ENCODE measurements at places on chromosomes 4 and X.

- DNase-seq, result no peak
Measured at GRCh38 chr4:56684320-56685050, 3.4 kb upstream of the HOPX start.

GRCh38 chr4:116953947-116954346, 131.4 kb downstream of the TRAM1L1 start:
- no peak for DNase-seq

DNA sequence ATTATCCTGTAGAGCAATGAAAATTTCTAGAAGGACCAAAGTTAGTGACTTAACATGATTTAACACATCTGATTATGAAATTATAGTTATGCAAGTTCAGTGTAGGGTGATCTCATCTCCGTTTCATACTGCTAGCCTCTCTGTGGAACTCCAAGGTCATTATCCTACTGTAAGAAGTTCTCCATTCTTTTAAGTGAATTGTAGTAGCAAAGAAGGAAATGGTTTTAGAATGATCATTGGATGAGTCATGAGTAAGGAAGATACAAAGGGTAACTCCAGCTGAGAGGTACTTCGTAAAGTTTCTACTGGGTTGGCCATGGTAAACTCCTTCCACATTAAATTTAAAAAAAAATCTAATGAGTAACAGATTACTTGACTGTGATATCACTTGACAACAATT, 215.0 kb upstream of the GIMD1 start:
- DNase-seq, result no peak

- DNase-seq, result no peak
Measured at GRCh38 chr4:10492464-10492863, 35.2 kb upstream of the ZNF518B start.

DNA sequence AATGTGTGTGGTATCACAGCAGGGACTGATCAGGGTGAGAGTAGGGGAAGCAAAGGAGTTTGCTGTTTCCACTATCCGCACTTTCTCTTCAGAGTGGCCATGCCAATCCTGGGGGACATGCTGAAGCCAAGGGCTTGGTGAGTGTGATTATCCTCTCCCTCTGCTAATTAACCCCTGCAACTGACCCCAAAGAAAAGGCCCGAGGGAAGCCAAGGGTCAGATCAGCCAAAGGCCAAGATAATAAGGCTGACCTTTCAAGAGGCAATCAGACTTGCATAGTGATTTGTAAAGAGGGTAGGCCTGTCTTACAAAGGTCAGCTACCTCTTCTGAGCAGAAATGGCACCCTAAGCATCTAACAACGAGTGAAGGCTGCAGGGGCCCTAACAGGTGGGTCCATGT, 420.5 kb upstream of the CPEB2 start:
- no peak for DNase-seq

DNA sequence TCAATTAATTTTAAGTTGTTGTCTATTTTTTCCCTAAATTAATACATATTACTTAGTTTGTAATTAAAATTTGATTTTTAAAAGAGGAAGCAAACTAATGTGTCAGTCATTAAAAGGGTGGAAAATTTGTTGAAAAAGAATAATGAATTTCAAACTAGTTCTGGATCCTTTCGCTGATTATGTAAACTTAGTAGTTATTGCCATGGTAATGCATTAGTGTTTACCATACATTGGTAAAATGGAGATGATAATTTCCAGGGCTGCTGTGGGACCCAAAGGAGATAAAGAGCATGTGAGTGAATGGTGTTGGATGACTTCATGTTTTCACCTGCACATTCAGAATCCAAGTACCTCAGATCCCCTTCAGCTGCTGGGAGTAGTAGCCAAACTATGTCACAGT, 6.5 kb downstream of the BEX3 start:
- no peak for DNase-seq

GRCh38 chrX:74438764-74439163, 17.5 kb downstream of the SLC16A2 start:
- no peak for DNase-seq

- no peak for DNase-seq
Measured at GRCh38 chr4:84726356-84726755, 143.4 kb downstream of the CDS1 start.

- no peak for DNase-seq
Measured at GRCh38 chrX:119880076-119880475, 8.4 kb downstream of the NDUFA1 start.

DNA sequence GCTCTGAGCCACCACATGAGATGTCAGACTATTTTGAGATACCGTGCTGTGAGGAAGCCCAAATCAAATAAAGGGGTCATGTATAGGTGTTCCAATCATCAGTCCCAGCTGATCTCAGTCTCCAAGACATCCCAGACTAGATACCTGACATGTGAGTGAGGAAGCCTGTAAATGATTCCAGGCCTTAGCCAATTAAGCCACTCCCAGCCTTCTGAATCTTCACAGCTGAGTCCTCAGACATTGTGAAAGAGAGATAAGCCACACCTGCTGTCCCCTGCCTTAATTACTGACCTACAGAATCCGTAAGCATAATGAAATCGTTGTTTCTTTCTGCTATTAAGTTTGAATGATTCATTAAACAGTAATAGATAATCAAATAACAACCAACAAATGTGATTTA, 671.4 kb downstream of the ZNF674 start:
- DNase-seq, result no peak

- DNase-seq, result no peak
Measured at GRCh38 chrX:74890676-74891430, 34.4 kb downstream of the NEXMIF start.

- DNase-seq, result no peak
Measured at GRCh38 chrX:110089656-110090403, 86.9 kb downstream of the TMEM164 start.

- DNase-seq, result no peak
Measured at GRCh38 chrX:17377091-17377717, 2.2 kb downstream of the NHS start.

GRCh38 chrX:139559383-139560042, 29.0 kb downstream of the F9 start:
- no peak for DNase-seq

DNA sequence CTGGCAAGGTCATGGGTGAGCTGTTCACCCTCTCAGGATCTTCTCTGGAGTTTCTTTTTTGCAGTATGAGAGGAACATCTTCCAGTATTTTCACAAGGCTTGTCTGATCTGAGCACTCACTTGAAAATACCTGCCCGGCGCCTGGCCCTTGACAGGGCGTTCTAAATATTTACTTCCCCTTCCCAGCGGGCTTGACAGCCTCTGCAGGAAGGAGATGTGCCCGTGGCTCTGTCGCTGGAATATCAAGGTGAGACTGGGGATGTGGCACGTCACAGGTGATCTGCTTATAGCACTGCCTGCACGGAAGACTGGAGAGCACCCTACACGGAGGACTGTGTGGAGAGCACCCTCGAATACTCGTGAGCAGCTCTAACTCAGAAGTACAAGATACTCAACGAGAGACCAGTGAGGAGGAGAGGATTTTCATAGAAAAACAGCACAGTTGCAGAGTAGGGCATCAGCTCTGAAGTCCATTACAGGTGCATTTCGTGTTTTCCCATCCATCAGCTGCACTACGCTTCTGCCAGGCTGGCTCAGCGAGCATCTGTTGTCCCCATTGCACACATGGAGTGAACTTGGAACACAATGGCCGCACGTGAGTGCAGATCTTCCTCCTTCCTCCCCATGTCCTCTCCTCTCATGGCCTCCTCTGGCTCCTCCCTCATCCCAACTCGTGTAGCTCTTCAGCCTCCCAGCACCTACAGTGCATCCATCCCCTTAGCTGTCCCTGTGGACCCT, 32.1 kb downstream of the ZBTB49 start:
- DNase-seq, result no peak

DNA sequence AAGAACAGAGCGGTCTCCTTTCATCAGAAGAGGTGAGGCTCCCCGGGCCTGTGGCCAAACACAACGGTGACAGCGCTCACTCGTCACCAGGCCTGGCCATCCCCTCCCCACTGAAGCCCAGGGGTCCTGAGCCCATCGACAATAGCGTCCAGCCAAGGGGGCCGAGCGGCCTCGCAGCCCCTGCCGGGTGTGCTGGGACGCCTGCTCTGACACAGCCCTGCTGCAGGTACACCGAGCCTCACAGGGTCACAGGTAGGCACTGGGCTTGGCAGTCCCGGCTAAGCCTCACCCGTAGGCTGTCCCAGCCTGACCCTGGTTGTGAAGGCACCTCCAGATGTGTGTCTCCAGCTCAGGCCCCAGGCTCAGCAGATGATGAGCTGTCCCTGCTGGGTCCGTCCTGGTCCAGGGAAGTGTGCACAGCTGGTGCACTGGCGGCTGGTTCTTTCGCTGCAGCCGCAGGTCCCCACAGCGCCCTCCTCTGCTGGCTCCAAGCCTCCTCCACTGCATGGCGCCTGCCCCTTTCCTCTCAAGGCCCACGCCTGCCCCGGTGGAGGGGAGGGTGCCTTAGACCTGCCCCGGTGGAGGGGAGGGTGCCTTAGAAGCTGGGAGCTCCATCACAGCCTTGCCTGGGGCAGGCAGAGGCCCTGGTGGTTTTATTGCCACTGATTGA, 21.5 kb downstream of the UVSSA start:
- DNase-seq, result no peak

- no peak for DNase-seq
Measured at GRCh38 chr4:115562506-115562905, 449.1 kb upstream of the NDST4 start.

- DNase-seq, result no peak
Measured at GRCh38 chr4:11842620-11843263, 414.0 kb upstream of the HS3ST1 start.

GRCh38 chrX:11953615-11954014, 184.7 kb upstream of the FRMPD4 start:
- DNase-seq, result no peak

- DNase-seq, result no peak
Measured at GRCh38 chr4:72388521-72388920, 180.5 kb downstream of the ADAMTS3 start.

DNA sequence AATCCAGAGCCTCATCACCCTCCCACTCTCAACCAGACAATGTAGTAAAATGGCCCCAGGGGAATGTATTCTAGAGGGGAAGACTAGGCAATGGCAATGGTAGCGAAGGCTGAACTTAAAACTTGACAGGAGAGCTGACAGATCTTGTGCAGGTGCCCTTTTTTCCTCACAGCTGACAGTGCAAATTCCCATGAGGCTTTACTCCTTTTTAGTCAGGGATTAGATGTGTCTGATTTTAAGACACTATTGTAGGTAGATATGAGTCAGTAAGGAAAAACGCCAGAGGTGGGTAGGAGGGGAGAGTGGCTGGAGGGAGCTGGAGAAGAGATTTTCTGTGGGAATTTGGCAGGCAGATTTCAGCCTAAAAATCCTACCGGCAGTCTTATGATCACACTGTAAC, 10.7 kb downstream of the CAPN6 start:
- DNase-seq, result no peak

GRCh38 chrX:32877592-32877991, 333.8 kb downstream of the DMD start:
- no peak for DNase-seq

DNA sequence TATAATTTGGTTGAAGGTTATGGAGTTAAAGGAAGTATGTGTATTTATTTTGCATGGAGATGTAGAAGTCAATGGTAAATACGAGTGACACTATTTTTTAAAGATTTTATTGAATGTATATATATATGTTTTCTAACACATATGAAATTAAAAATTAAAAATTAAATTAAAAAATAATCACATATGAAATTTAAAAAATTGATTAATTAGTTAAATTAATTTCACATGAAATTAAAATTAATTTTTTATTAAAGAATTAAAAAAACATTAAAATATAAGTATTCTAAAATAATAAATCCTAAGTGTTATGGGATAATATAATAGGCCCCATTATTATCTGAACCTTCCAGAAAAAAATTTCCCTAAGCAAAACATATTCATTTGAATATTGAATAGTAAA, 1163.5 kb downstream of the ARAP2 start:
- no peak for DNase-seq

GRCh38 chrX:108246304-108246954, 154.9 kb downstream of the ATG4A start:
- no peak for DNase-seq

DNA sequence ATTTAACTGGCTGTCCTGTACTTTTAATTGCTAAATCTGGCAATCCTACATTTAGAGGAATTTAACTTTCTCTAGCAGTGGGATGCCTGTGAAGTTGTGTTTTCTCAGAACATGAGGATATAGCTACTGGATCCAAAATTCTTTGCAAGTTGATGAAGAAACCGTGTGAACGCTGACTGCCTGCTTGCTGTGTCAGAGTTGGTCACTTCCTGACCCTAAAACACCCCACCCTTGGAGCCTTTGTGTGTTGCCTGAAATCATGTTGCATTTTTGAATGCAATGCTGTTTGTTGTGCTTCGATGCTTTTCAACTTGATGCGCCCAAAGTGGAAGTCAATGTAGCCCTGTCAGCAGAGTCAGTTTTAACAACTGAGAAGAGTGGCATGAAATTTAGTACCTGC, 211.2 kb downstream of the ANK2 start:
- DNase-seq, result no peak

DNA sequence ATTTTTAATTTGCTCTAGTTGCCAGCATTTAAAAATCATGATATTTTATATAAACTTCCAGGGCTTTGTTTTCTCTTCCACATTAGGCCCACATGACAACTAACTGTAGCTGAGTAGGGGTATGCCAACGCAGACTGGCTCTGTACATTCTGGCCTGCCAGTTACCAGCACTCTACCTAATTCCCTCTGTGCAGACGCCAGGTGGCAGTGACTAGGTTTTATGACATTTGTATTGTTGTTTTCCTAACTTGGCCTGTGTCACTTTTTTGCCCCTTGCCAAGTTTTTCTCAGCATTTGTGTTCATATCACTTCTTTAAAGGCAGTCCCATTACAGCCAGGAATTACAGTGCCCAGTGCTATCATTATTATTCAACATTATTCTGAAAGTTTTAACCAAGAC, 347.5 kb downstream of the NKX6-1 start:
- no peak for DNase-seq

- DNase-seq, result no peak
Measured at GRCh38 chrX:151336809-151337208, 60.2 kb upstream of the VMA21 start.

DNA sequence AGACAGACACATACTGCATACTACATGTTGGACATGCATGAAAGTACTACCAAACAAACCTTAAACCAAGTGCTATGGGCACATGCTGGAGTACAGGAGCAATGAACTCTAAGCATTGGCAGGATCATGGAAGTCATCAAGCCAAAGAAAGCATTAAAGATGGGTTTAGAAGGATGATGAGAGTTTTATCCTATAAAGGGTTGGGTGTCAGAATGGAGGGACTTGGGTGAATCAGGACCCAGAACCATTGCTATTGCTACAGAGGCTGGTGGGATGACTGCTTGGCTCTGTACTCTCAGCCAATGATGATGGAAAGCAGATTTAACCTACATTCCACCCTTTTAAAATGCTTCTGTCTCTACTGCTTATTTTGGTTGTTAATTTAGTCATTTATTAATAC, 233.9 kb upstream of the EDA2R start:
- DNase-seq, result no peak
